Endothelial cell (in vitro differentiated cells): ENCODE measurements at places on chromosomes 12 and 14. TPM values are rescaled to one million over a fixed set of nuclear protein-coding genes. Genes with fewer than 3 reads are reported as not detected.

The LALBA gene
- total RNA-seq = not detected

The IAPP gene
- total RNA-seq = not detected

DNA sequence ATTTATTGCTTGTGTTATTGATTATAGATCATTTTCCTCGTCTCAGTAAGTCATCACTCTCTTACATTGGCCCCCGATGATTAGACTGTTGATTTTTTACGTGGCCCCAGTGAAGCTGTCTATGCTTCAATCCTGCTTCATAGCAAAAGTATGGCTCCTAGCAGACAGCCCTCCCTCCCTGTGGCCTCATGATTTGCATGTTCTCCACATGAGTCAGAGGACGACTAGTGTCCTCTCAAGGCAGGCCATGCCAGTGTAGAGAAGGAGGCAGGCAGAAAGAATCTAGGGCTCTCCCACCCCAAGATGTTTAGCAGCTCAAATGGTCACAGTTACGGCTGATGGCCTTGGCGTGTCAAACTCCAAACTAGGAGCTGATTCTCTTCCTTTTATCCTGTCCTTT is 59.6 kb downstream of the FIGNL2 start:
- DNase-seq = no peak

The ANKS1B gene
- total RNA-seq = 2.6 TPM

DNA sequence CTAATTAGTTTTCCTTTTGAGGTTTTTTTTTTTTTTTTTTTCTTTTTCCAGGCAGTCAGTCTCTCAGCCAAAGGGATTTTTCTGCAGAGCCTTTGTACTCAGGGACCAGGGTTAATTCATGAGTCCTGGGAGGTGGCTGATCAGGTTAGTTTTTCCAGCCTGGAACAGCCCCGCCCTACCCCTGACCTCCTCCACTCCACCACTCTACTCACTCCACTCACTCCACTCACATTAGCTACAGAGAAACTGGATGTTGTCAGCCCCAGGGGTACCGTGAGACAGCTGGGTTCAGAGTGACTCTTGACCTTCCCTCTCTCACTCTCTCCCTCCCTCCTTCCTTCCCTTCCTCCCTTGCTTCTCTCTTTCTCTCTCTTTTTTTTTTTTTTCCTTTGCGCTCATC is 161.0 kb downstream of the CRADD start:
- DNase-seq = no peak

GRCh38 chr14:76812093-76812421 is 625 bp downstream of the ANGEL1 start:
- peak; percentile 9 for DNase-seq

DNA sequence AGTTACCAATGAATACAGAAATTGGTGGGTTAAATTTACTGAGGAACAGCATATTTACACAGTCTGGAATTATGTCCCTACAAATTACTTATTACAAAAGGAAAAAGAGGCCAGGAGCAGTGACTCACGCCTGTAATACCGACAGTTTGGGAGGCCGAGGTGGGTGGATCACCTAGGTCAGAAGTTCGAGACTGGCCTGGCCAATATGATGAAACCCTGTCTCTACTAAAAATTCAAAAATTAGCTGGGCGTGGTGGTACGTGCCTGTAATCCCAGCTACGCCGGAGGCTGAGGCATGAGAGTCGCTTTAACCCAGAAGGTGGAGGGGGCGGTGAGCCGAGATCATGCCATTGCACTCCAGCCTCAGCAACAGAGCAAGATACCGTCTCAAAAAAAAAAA is 52.6 kb downstream of the HECTD1 start:
- DNase-seq = no peak

GRCh38 chr12:106791531-106791930 is 17.0 kb downstream of the RIC8B start:
- no peak for DNase-seq

DNA sequence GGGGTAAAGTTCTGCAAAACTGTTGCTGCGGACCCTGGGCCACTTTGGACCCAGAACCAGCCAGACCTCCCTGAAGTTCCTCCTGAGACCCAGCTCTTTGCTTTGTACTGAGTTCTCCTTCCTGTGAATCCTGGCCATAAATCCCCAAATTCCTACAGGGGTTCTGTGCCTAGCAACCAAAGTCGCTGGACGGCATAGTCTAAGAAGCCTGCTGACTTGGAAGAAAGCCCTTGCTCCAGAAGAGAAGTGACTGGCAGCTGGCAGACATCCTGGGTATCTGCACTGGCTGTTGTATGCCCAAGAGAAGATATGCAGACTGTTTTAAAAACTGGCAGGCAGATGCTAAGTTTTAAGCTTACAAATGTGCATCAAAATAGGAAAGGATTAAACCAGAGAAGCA is 99.9 kb upstream of the SLC24A4 start:
- DNase-seq = no peak

DNA sequence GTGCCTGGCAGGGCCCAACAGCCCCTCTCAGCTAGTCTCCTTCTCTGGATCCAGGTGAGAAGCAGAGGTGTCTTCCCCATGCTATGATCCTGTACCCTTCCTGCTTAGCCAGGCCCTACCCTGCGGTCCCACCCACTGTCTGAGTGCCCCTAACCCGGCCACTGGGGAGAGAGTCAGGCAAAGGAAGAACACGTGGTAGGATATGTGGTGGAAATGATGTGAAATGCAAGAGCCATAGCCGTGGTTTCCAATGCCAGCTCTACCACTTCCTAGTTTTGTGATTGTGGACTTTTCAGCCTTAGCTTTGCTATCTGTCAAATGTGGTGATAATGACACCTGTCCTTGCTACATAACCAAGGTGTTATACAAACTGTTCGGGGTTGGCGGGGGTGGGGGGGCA is 15.8 kb downstream of the KRT2 start:
- no peak for DNase-seq

DNA sequence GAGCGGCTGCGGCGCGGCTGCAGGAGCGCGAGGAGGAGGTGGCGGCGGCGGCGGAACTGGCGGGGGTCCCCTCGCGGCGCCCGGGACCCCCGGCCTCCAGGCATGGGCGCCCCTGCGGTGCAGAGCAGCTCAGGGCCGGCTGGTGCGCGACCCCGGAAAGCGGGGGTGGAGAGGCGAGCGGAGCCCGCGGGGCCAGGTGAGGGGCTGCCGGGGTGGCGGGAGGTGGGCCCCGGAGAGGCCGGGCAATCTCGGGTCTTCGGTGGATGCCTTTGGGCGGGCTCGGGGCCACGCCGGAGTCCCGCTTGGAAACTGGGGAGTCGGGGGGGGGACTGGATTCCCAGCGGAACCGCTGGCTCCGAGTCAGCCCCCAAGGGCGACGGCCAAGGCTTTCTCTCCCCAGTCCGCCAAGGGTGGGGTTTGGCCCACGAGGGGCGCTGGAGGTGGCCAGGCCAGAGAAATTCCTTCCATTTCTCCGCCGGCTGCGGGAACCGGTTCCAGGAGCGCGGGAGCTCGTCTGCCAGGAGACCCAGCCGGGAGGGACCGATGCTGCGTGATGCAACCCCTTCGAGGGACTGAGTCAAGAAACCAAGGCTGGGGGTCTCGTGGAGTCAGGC is 13.9 kb upstream of the NR4A1 start:
- no peak for DNase-seq

GRCh38 chr12:132604668-132605441 is 5.5 kb downstream of the LRCOL1 start:
- no peak for DNase-seq

GRCh38 chr14:29823816-29824215 is 103.8 kb downstream of the PRKD1 start:
- DNase-seq = no peak

DNA sequence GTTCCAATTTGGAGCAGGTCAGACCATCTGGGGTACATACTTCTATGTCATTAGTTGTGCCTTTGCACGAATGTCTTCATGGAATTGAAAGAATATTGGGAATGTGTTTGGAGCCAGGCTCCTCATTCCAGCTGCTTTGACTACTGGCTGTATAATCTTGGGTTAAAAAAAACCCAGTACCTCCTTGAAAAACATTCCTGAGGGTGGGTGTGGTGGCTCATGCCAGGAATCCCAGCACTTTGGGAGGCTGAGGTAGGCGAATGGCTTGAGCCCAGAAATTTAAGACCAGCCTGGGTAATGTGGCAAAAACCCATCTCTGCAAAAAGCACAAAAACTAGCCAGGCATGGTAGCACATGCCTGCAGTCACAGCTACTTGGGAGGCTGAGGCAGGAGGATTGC is 125.6 kb downstream of the TTC8 start:
- no peak for DNase-seq
